ENCODE measurements at places on chromosomes 1 and 21.

DNA sequence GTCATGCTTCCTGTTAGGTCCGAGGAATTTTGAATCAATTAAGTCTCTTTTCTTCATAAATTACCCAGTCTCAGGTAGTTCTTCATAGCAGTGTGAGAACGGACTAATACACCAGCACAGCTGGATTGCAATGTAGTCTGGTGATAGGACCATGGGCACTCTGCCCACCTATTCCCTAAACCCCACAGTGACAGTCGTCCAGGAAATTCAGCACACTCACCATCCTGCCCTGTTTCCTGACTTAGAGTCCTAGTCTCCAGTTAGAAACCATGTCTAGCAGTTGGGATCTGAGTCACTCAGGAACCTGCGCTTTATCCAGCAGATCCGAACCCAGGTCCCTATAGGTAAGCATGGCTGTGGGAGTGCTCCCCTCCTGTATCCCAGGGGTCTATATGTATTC lies 149.3 kb upstream of the TNR start:
- no peak for DNase-seq

GRCh38 chr1:197781968-197782721 lies 6.9 kb upstream of the DENND1B start:
- DNase-seq = no peak

- peak; percentile 10 for DNase-seq
Measured at GRCh38 chr1:53982034-53982762, 35.8 kb downstream of the LDLRAD1 start.

DNA sequence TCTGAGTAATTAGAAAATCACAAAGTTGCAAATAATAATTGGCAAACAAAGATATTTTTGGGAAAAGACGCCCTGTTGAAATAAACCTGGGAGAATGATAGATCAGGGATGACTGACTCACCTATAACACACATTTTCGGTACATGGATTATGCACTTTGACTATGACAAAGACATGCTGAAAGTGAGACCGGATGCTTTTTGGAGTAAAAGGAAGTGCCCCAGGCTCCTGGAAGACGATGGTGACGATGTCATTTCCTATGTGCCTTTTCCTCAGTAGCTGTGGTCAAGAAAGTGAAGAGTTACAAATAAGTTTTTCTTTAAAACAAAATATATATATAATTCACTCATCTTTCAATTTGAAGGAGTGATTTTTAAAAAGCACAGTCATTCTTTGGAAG lies 158.7 kb downstream of the SIPA1L2 start:
- DNase-seq = no peak

GRCh38 chr1:43072314-43072713 lies 99.8 kb downstream of the EBNA1BP2 start:
- no peak for DNase-seq

DNA sequence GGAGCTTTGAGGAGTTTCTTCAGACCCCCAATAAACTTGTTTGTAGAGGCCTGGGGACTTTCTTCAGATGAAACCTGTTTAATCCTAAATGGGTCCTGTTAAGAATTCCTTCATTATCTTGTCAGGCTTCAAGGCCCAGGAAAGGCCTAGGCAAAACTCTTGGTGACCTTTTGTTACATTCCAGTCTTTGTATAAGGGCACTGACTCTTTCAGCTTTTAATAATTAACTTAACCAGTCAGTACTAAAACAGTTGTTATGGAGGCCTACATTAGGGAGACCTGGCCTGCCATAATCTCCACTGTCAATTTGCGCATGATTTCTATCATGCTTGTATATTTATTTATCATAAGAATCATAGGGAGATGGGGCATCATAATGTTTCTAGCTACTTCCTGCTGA lies 110.2 kb downstream of the FCRL5 start:
- DNase-seq = no peak

GRCh38 chr1:6569033-6569432 lies 10.8 kb upstream of the ZBTB48 start:
- DNase-seq = no peak

GRCh38 chr1:15100121-15100879 lies 53.2 kb upstream of the TMEM51 start:
- DNase-seq = no peak

DNA sequence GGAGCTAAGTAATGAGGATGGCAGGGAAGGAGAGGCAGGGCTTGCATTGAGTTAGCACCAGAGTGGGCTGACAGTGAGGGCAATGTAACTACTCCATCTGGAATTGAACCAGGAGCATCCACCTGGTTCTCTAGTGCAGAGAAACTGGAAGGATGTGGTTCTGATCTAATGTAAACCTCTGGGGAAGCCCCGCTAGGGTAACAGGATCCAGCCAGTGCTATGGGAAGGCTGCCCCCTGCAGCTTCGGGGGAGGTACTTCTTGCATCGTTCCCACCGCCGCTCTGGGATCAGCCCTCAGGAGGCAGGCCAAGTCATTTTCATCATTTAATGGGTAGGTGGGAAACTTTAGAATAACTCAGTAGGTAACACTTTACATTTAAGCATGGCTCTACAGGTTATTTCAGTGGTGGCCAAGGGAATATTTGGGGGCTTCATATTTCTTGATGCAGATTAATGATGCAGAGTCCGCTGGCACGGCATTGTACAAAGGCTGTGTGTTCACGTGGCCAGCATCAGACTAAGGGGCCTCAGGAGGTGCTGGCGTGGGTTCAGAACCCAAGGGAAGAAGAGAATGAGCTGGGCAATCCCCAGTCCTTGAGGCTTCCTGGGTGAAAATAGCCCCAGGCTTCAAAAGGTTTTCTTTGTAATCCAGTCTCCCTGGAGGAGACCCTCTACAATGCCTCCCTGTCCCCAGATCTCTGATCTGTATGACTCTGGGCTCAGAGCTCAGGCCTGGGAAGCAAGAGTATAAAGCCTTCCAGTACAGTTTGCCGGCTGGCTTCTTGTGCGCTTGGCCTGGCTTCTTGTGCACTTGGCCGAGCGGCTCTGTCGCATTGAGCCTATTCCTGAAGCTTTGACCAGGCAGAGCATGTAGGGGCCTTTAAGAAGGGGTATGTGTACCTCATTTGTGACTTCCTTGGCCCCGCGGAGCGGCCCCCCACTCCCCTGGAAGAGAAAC lies 26.4 kb upstream of the KAZN start:
- DNase-seq = no peak

- no peak for DNase-seq
Measured at GRCh38 chr1:55018395-55018794, 19.7 kb downstream of the BSND start.

DNA sequence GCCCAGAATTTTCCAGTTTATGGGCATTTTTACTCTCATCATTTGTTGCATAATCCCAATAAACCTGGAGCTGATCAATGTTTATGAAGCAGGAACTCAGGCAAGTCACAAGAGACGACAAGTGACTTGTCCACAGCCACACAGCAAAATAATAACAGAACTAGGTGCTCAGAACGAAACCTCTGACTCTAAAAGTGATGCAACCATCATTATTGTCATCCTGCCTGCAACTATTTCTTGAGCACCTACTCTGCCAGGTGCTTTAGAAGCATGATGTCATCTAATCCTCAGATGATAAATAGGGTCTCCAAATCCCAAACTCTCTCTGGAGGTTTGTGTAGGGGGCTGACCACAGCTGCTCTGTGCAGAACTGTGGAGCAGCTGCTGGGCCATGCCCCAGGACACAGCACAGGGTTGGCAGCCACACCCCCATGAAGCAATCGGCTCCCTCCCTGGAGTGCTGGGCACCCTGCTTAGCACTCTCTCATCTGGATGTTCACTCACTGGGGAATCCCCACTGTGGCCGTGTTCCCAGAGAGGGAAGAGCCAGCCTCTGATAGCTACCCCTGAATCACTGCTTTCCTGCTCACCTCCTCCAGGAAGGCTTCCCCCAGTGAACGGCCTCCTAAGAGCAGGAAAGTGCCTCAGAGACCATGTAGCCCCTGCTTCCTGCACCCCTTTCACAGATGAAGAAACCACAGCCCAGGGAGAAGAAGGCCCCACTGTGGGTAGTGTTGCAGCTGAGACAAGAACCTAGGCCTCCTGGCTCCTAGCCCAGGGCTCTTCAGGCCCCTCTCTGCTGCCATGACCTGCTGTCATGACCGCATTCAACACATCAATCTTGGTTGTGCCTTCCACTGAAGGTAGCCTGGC lies 2.1 kb downstream of the TTC22 start:
- DNase-seq = no peak

GRCh38 chr1:244353551-244354091 lies 98.1 kb downstream of the ADSS2 start:
- DNase-seq = no peak

- no peak for DNase-seq
Measured at GRCh38 chr1:25145775-25146393, 86.4 kb downstream of the SYF2 start.

DNA sequence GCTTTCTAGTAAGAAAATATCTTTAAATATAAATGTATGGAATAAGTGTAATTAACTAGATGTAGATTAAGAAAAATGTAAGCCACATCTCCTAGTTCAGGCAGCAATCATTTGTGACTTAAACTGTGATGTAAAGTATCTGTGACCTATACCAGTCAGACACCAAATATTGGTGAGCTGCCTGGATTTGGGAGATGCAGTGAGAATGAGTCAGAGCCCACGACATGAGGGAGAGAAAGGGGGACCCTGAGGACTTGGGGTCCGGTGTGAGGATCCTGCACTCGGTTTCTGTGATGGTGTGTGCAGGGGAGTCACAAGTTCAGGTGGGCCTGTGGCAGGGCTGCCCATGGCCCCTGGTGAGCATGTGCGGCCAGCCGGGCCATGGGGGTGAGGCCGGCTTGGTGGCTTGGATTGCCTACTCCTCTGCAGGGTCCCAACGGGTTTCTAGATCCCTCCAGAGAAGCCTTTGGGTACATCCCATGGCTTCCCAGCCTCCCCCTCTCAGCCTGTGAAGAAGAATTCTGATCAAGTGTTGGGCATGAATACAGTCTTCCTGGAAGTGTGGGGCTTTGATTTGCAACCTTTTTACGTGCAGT lies 19.0 kb upstream of the ABCG1 start:
- DNase-seq = no peak

- DNase-seq = no peak
Measured at GRCh38 chr1:59233444-59233843, 63.5 kb upstream of the FGGY start.

GRCh38 chr1:169809370-169810095 lies 14.8 kb upstream of the METTL18 start:
- DNase-seq = no peak

DNA sequence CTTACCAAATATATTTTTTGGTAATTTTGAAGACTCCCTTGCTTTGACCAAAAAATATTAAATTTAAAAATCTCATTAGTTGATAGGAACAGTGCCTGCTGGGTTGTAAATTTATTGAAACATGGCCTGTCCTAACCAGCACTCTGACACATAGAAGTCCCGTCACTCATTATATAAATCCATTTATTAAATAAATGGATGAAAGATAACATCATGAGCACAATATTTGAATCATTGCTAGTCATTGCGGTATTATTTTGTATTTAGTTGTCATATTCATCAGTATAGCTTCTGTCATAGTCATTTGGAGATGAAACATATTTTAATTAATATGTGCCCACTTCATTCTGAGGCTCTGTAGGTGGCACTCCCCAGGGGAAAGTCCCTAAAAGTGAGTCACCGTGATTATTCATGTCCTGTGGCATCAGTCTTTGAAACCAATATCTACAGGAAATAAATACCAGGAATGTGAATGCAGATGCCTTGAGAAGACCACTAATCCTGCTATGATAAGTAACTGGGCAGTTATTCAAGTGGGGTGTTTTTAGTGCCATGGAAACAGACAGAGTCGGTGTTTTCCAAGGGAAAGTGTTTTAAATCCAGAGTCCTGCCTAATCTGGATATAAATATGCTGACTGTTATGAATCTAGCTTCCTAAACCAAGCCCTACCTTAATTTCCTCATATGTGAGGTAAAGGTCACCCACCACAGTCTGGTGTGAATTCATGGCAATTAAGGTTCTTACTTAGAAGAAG lies 302.0 kb downstream of the DUSP10 start:
- DNase-seq = no peak

- DNase-seq = no peak
Measured at GRCh38 chr1:182249201-182249676, 142.4 kb downstream of the GLUL start.

GRCh38 chr1:243393096-243393495 lies 137.3 kb downstream of the SDCCAG8 start:
- DNase-seq = no peak

GRCh38 chr1:191714845-191715244 lies 443.4 kb upstream of the RGS18 start:
- no peak for DNase-seq

- DNase-seq = no peak
Measured at GRCh38 chr1:17922833-17923232, 167.7 kb downstream of the ACTL8 start.

DNA sequence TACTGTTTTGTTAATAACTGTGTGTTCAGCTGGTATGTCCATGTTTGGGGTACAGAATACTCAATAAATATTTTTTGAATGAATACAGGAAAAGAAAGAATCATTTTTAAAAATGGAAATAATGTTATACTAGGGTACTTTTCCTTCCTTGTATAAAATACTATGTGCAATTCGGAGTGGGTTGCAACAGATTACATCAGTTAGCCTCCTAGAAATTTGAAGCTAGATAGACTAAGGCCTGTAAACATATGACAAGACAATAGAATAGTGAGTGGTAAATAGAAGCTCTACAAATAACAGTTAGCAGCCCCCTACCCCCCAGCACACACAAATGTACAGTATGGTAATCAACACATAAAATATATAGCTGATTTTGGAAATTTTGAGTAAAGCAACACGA lies 195.9 kb downstream of the KCNT2 start:
- DNase-seq = no peak

DNA sequence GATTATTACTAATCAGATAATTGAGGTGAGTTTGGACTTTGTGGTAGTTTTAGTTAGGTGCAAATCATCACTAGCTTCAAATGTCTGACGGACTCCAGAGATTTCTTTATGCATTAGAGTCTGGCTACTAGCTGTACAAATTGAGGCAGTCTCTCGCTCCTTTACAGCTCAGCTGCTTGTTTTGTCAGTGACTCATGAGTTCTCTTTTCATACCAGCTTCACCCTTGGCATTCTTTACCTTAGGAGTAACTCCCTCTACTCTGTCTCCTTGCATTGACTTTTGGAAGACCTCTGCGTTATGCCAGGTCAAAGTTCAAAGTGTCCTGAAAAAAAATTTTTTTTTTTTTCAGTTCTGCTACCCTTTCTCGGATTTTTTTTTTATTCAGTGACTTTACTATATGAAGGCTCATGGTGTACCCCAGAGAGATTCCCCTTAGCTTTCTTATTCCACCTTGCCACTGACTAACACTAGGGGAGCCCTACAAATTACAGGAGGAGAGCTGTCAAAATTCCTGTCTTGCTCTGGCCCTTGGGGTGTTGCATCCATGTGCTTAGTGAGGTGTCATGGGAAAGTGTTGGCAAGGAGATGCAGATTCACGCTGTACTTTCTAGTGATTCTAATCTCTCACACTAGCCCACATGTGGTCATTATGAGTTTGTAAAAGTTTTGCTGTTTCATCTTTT lies 576.6 kb downstream of the ADGRL2 start:
- no peak for DNase-seq

- no peak for DNase-seq
Measured at GRCh38 chr1:41449326-41449921, 35.1 kb downstream of the EDN2 start.

- DNase-seq = no peak
Measured at GRCh38 chr1:92459871-92460320, 26.8 kb downstream of the GFI1 start.

Measured in right renal cortex interstitium (tissue), 3 donors.